Stimulated activated CD4-positive, alpha-beta T cell treated with anti-CD3 and anti-CD28 coated beads, Interleukin-12 subunit alpha, Interleukin-12 subunit beta, amount 100 ng/mL, for 48 hours (primary cell): ENCODE measurements at places on chromosomes 7 and 10.

- DNase-seq, result no peak
Observed at GRCh38 chr10:124936813-124937212, 5.1 kb upstream of the ZRANB1 start.

GRCh38 chr10:123717336-123717735 is 51.2 kb downstream of the GPR26 start:
- DNase-seq, result no peak

- DNase-seq, result no peak
Observed at GRCh38 chr7:135843214-135843613, 94.6 kb upstream of the FAM180A start.

DNA sequence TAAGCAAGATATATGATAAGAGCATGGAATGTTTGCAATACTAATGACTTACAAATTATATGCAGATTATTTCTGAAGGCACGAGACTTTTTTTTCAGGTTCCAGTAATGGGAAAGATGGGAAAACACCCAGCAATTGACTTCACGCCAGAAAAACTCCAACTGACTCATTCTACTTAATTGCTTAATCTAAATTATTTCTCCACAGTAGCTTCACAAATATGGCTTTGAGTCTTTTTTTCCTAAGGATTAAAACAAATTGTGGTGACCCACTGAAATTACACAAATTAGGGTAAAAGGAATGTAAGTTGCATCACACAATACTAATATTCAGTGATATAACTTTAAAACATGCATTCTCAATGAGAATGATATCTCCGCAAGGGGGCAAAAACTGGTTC is 138.7 kb downstream of the GNAI1 start:
- no peak for DNase-seq

DNA sequence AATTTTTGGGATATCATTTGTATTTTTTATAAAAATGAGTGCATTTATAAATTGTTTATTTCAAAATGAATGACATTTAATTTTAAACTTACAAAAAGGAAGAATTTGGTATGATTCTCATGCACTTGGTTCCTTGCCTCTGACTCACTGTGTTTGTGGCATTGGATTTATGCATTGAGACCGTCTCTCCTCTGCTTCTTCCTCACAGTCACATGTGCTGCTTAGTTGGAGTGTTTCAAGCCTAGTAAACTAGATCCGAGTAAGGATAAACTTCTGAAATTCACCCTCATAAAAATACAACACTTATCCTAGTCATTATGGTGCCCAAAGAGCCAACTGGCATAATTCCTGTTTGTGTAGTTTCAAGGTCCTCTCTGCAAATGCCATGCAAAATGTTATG is 19.1 kb upstream of the FZD8 start:
- no peak for DNase-seq

- DNase-seq, result no peak
Observed at GRCh38 chr10:107098326-107098725, 66.2 kb downstream of the SORCS1 start.

GRCh38 chr7:131625817-131626372 is 69.5 kb upstream of the PODXL start:
- DNase-seq, result no peak

DNA sequence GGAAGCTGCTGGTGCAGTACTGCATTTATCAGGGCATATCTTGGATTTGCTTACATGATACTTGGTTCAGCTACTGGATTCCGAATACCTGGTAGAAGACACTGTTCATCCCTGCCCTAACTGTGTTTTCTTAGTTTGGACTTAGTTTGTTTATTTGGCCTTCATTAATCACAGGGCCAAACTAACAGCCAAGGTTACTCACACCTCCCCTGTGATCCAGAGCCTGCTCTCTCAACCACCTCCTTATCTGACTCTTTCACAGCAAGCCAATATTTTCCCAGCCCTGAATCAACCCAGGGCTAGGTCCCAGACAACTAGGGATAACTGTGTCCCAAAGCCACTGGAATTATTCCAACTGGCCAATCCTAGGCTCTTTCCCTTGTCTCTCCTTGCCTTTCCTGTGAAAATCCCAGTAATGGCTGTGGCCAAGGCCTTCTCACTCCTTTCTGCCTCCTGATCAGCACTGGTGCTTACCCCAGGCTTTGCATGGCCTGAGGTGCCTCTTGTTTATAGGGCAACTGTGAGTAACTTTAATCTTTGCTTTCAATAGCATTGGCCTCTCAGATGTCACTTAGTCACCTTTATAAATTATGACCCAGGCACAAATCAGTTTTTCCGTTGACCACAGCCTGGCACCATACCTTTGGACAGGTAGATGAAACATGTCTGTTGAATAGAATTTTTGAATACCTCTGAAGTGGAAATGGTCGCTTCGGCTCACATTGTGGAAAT is 9.3 kb upstream of the JCAD start:
- DNase-seq, result no peak

DNA sequence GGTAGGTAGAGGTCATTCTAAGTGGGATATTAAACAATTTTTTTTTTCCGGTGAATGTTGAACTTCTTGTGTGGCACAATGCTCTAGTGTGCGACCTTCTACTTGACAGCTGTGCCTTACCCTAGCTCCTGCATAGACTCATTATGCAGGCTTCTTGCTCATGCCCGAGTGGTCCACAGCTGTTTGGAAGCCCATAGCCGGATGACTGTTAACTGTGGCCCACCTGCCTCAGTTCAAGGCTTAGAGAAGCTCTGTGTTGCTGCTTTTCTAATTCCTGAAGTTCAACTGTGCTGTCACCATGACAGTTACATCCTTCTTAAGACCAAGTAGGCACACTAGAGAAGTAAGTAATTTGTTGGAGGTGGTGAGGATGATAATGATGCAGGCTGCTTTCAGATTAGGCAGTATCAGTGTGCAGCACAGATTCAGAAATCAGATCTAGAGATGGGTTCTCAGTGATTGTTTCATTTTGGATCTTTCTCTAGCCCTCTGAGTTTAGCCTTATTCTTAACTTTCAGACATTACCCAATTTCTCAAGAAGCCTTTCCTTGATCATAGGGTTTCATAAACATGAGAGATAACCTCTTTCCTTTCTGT is 278.4 kb downstream of the PHF14 start:
- no peak for DNase-seq

DNA sequence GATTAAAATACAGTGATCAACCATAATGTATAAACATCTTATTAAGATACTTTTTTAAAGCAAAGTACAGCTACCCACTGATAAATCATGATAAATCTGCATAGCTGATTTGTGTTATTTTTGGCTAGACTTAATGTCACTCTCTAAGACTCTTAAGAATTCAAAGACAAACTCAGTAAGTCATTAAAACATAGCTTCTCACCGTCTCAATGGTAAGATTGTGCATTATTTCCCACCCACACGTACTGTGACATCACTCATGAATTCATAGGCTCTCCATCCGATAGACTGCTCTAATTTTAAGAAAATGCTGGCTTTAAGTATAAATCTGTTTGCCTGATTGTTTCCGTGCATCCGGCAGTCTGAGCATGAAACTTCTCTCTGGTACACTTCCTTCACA is 266.1 kb downstream of the GLI3 start:
- no peak for DNase-seq

GRCh38 chr7:3300221-3300650 is 816 bp upstream of the SDK1 start:
- DNase-seq, result no peak

GRCh38 chr7:104983076-104983577 is 30.9 kb upstream of the KMT2E start:
- no peak for DNase-seq

DNA sequence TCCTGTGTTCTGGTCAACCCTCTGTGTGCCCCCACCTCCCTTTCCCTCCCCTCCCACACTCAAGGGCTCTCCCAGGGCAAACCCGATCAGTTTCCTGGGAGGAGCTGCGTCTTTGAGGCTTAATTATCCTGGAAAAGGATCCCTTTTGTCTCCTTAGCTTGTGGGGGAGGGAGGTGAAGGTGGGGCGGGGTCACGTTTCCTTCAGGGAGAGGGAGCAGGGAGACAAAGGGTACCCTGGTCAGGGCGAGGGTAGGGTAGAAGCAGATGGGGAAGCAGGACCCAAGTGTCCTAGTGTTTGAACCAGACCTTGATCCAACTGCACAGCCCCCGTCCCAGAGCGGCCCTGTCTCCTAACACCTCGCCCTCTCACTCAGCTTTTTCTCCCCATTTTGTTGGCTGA is 90.1 kb downstream of the HIF1AN start:
- DNase-seq, result no peak
